ENCODE measurements at places on chromosomes 5 and 9.

- no peaks in the 10 kb centered on the region for H3K36me3 ChIP-seq
- DNase-seq: peak; percentile 75
- H3K27me3 ChIP-seq: no peaks in the 10 kb centered on the region
These were observed 5.1 kb upstream of the CAST start for GRCh38 chr5:96657068-96657467.

DNA sequence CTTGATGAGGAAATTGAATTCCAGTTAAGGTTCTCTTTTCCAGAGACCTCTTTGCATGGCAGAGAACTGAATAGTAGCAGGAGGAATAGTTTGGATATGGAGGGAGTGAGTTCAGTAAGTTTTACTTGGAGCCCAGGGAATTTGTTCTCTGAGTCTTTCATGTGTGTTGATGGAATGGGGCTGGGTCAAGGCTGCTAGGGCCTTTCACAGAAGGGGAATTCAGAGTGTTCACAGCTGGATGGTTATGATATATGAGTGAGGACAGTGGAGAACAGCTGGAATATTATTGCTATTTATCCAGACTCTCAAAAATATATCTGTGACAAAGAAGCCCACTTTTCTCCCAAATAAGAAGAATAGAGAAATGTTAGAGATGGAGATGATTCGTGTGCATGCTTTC, 372.8 kb downstream of the PLK2 start:
- H3K4me1 ChIP-seq: peaks cover 4% of the 10 kb centered on the region
- H3K27ac ChIP-seq: no peak overlapping the region
- H3K36me3 ChIP-seq: no peaks in the 10 kb centered on the region
- no peaks in the 10 kb centered on the region for H3K27me3 ChIP-seq
- DNase-seq: no peak
- no peak overlapping the region for H3K4me3 ChIP-seq

- no peaks in the 10 kb centered on the region for H3K36me3 ChIP-seq
- no peak for DNase-seq
- no peak overlapping the region for H3K4me3 ChIP-seq
- no peaks in the 10 kb centered on the region for H3K4me1 ChIP-seq
- H3K27me3 ChIP-seq: no peaks in the 10 kb centered on the region
These were observed 23.1 kb downstream of the FSTL4 start for GRCh38 chr5:133589286-133589685.

GRCh38 chr5:174532455-174533453, 191.6 kb upstream of the MSX2 start:
- peak overlapping the region; percentile 70 for H3K27ac ChIP-seq
- H3K4me3 ChIP-seq: no peak overlapping the region
- DNase-seq: peak; percentile 98
- no peaks in the 10 kb centered on the region for H3K27me3 ChIP-seq
- no peaks in the 10 kb centered on the region for H3K36me3 ChIP-seq
- H3K4me1 ChIP-seq: peaks cover 17% of the 10 kb centered on the region

DNA sequence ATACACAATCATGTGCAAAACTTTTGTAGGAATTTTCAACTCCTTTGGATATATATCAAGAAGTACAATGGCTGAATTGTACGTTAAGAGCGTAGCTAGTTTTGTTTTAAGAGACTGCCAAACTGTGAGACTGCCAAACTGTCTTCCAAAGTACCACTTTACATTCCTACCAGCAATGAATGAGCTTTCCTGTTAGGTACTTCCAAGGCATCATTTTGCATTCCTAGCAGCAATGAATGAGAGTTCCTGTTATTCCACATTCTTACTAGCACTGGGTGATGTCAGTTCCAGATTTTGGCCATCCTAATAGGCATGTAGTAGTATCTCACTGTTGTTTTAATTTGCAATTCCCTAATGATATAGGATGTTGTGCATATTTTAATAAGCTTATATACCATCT, 219.3 kb downstream of the KCNN2 start:
- H3K27me3 ChIP-seq: no peaks in the 10 kb centered on the region
- DNase-seq: no peak
- H3K4me3 ChIP-seq: no peak overlapping the region
- H3K4me1 ChIP-seq: no peaks in the 10 kb centered on the region

DNA sequence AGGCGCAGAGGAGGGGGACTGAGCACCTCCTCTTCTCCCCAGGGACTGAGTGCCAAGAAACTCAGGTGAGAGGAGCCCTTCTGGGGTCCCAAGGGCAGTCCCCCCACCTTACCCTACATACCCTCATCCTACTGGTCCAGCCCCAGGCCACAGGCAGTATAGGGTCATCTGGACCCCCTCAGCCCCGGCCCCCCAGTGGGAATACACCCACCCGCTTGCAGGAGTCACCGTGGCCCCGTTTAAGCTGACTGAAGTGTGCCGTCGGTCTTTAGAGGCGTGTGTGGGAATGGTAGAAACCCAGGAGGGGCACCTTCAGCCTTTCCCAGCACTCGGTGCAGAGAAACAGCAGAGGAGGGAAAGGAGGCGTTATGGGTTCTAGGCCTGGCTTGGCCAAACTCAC, 30.8 kb downstream of the COL15A1 start:
- no peaks in the 10 kb centered on the region for H3K27me3 ChIP-seq
- H3K4me3 ChIP-seq: no peak overlapping the region
- no peak for DNase-seq
- no peak overlapping the region for H3K27ac ChIP-seq

All from trophoblast cell (in vitro differentiated cells and primary cell).